ENCODE measurements at places on chromosomes 11 and 22.

DNA sequence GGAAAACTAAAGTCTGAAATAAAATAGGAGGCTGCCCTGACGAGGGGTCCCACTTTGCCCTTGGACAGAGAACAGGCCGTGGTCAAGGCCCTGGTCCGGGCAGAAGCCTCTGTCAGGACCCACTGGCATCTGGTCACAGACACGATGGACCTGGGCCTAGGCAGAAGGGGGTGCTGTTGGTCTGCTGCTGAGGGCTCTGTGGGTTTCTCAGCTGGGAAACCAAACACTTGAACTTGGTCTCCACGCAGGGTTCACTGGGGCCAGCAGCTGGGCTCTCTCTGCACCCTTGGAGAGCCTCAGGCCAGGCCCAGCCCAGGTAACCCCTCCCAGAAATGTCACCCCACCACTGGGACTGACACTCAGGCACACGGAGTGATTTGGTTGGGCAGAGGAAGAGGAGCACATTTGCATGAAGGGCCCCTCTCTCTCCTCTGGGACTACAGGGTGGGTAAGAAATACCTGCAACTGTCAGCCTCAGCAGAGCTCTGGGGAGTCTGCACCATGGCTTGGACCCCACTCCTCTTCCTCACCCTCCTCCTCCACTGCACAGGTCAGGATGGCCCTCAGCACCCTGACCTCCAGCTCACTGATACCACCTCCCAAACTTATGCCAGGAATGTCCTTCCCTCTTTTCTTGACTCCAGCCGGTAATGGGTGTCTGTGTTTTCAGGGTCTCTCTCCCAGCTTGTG lies 48.1 kb upstream of the TOP3B start:
- no peak for DNase-seq

GRCh38 chr11:35141571-35141971 lies 2.6 kb downstream of the CD44 start:
- DNase-seq: no peak

DNA sequence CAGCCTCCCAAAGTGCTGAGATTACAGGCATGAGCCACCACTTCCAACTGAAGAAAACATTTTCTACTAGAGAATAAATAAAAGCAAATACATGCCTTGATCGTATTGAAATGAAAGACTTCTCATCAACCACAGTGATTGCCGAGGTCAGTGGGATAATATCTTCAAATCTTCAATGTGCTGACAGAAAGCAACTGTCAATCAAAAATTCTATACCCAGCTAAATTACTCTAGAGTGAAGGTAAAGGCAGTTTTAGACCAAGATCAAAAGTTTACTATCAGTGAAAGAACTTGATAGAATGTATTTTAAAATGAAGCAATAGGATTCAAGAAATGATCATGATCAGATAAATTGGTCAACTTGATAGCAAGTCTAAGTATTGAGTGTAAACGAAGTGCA lies 130.6 kb downstream of the BRD1 start:
- no peak for DNase-seq

DNA sequence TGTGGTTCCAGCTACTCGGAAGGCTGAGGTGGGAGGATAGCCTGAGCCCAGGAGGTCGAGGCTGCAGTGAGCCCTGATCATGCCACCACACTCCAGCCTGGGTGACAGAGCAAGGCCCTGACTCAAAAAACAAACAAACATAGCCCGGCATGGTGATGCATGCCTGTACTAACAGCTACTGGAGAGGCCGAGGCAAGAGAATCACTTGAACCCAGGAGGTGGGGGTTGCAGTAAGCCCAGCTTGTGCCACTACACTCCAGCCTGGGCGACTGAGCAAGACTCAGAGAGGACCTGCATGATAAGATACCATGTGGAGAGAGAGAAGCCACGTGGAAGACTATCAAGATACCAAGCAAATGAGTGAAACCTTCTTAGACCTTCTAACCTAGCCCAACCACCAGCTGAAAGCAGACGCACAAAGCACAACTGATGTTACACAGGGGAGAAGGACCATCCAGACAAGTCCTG lies 36.1 kb downstream of the AMBRA1 start:
- no peak for DNase-seq

DNA sequence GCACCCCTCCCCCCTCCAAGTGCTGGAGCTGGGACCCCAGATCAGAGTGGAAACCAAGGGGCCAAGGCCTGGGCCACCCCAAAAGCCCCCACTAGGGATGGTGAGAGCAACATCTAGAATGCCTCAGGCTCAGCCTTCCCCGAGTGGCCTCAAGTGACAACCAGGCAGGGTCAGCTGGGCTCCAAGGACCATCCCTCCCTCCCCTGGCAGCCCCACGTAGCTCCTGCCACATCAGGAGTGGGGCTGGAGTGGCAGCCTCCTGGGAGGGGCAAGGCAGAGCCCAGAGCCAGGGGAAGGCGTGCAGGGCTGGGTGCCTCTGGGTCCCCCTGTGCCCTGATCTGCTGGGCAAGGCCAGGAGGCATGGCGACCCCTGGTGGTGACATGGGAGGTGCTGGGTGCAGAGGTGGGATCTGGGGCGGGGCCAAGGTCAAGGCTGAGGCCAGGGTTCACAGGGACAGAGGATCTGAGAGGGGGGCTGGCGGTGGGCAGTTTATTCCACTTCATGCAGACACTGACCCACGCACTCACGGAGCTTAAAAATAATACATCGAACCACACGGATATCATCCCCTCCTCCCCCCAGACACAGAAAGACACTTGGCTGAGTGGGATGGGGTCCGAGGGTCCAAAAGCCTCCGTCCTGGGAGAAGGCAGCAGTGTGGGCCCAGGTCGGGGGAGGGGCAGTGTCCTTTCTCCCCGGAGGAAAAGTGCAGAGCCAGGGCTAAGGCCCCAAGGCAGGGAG lies 15.8 kb upstream of the EHD1 start:
- DNase-seq: peak; percentile 62

- DNase-seq: no peak
Measured at GRCh38 chr11:33256813-33257159, 395 bp upstream of the HIPK3 start.
